ENCODE measurements at places on chromosomes 12 and 14.

DNA sequence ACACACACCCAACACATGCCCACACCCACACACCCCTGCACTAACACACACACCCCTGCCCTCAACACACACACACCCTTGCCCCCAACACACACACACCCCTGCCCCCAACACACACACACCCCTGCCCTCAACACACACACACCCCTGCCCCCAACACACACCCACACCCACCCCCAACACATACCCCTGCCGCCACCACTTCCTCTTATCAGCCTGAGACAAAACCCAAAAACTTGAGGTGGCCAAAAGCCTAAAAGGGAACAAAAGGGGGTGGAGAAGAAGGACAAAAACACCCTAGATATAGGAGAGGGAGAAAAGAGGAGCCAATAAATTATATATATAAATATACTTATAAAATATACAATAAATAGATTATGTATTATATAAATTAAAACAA lies 9.1 kb upstream of the DEGS2 start:
- H3K27ac ChIP-seq = no peak overlapping the region
- no peaks in the 10 kb centered on the region for H3K4me1 ChIP-seq
- peaks cover 3% of the 10 kb centered on the region for H3K27me3 ChIP-seq
- no peak for DNase-seq

DNA sequence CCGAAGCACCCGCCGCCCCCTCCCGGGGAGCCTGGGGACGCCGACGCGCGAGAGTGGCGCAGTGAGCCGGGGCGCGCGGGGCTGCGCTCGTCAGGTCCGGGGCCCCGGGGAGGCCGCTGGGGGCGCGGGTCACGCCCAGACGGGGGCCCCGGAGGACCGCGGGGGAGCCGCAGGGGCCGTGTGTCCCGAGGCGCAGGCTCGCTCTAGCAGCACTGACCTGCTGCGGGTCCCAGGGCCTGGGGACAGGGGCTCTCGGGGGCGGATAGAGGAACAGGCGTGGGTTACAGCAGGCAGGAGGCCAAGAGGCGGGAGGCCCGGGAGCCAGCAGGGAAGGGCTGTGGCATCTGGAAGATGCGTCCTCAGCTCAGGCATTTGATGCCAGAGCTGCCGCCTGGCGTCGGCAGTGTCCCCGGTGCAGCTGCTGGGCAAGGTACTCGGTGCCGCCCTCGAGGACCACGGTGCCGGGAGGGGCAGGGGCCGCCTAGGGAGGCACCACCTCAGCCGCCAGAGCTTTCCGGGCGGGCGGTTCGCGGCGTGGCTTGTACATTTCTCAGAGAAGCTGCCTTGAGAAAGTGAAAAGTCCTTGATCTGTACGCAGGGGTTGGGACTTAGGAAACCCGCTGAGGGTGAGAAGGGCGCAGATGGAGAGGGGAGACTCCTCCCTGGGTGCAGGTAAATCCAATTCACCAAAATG lies 1.2 kb downstream of the WNT5B start:
- H3K36me3 ChIP-seq = no peaks in the 10 kb centered on the region
- H3K4me1 ChIP-seq = peaks cover 2% of the 10 kb centered on the region
- peaks cover 32% of the 10 kb centered on the region for H3K27me3 ChIP-seq
- DNase-seq = peak; percentile 78

GRCh38 chr14:75430976-75431375 lies 3.2 kb downstream of the JDP2 start:
- H3K27ac ChIP-seq = no peak overlapping the region
- H3K27me3 ChIP-seq = peaks cover 2% of the 10 kb centered on the region
- peaks cover 35% of the 10 kb centered on the region for H3K36me3 ChIP-seq

GRCh38 chr12:2853626-2854025 lies 3.2 kb downstream of the TEX52 start:
- H3K4me3 ChIP-seq = no peak overlapping the region
- H3K27me3 ChIP-seq = no peaks in the 10 kb centered on the region
- peaks cover 4% of the 10 kb centered on the region for H3K36me3 ChIP-seq
- H3K4me1 ChIP-seq = no peaks in the 10 kb centered on the region

DNA sequence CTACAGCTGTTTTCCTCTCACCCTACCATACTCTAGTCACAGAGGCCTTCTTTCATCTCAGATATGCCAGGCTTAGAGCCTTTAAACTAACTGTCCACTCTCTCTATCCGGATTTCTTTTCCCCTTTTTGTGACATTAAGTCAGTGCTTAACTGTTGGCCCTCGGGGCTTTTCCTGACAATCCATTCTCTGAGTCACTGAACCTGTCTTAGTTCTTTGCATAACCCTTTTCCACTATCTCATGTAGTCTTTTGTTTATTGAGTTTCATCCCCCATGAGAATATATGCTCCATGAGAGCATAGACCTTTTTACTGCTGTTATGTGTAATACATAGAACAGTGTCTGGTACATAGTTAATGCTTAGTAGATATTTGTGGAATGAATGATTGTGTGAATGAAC lies 68.7 kb downstream of the PLEKHA5 start:
- peaks cover 3% of the 10 kb centered on the region for H3K36me3 ChIP-seq
- H3K27ac ChIP-seq = no peak overlapping the region
- no peaks in the 10 kb centered on the region for H3K27me3 ChIP-seq
- no peak for DNase-seq
- H3K4me3 ChIP-seq = no peak overlapping the region

- H3K4me3 ChIP-seq = no peak overlapping the region
- H3K27ac ChIP-seq = no peak overlapping the region
- peaks cover 16% of the 10 kb centered on the region for H3K36me3 ChIP-seq
- no peak for DNase-seq
These were observed 233.1 kb downstream of the FOXG1 start for GRCh38 chr14:28999656-29000055.

DNA sequence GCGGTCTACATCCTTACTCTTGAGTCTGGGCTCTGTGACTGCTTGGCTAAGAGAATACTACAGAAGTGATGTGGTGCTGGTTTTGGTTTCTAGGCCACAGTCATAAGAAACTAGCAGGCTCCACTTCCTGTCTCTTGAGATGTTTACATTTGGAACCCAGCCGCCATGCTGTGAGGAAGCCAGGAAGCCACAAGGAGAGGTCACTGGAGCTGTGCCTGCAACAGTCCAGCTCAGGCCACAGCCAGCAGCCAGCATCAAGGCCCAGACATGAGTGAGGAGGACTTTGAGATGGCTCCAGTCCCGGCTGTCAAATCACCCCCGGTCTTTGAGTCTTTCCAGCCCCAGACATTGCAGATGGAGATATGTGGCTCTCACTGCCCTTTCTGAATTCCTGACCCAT lies 12.9 kb upstream of the FAM181A start:
- no peak for DNase-seq
- no peaks in the 10 kb centered on the region for H3K4me1 ChIP-seq
- H3K36me3 ChIP-seq = no peaks in the 10 kb centered on the region
- H3K27me3 ChIP-seq = no peaks in the 10 kb centered on the region
- H3K27ac ChIP-seq = no peak overlapping the region

- no peaks in the 10 kb centered on the region for H3K4me1 ChIP-seq
- no peak for DNase-seq
- peaks cover 3% of the 10 kb centered on the region for H3K36me3 ChIP-seq
- H3K4me3 ChIP-seq = no peak overlapping the region
- H3K27ac ChIP-seq = no peak overlapping the region
- no peaks in the 10 kb centered on the region for H3K27me3 ChIP-seq
These were observed 363.4 kb upstream of the ATP2B1 start for GRCh38 chr12:90071996-90072395.

DNA sequence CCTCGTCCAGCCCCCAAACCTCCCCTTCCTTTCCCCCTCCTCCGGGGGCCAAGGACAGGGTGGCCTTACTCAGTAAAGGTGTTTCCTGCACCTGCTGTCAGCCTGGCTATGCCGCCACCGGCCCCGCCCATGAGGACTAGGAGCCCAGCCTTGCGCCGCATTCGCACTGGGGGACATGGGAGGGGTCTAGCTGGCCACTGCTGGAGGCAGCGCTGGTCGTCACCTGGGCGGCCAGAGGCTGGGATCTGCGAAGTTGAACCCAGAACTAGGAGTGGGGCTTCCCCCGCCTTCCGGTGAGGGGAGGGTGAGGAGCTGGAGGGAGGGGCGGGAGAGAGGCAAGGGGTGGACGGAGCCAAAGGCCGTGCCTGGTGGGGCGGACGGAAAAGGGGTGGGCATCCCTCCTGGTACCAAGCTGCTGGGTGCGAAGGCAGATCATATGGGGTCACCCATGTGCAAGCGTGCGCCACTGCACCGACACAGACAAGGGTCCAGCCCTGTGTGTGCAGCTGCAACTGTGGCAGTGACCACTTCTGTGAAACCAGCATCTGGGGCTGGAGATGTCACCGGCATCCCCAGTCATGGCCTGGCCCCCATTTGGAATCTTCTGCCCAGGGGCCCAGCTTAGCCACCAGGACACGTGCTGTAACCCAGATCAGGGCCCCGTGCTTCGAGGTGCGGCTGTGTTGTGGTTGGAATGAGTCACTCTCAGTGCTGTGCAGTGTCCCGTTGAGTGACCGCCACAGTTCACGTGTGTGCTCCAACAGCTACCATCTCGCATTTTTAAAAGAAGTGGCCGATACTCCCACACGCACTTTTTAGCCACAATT lies 8.5 kb downstream of the AMN start:
- no peak overlapping the region for H3K27ac ChIP-seq
- peak; percentile 81 for DNase-seq
- H3K27me3 ChIP-seq = peaks cover 12% of the 10 kb centered on the region
- no peaks in the 10 kb centered on the region for H3K4me1 ChIP-seq
- peak overlapping the region; percentile 14 for H3K4me3 ChIP-seq

DNA sequence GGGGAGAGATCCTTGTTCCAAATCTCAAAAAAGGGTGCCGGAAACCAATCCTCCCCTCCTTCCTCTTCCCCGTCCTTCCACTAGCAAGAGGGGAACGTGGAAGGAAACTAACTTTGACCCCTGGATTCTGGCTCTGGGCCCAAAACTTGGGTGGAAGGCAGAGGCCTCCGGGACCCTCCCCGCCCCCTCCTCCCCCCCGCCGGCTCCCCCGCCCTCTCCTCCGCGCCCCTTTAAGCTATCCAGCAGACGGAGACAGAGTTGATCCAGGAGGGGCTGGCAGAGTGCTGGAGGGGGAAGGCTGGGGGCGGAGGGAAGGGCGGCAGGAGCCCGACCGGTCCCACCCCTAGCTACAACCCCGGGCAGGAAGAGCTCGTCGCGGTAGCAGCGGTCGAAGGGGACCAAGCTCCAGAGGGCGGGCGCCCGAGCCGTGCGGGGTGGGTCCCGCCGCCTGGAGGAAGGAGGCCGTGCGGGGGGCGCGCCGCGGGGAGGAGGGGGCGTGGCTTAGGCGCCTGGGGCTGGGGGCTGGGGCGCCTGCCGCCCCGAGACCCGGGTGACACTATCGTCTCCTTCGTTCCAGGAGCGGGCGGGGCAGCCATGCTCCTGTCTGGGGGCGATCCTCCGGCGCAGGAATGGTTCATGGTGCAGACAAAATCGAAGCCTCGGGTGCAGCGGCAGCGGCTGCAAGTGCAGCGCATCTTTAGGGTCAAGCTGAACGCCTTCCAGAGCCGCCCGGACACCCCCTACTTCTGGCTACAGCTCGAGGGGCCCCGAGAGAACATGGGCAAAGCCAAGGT lies at the start of gene NYNRIN:
NYNRIN (plus strand) TSS at position 351 of the 794 bp plus-strand sequence; CDS start at position 595, 244 bp downstream.
- H3K36me3 ChIP-seq = no peaks in the 10 kb centered on the region
- no peaks in the 10 kb centered on the region for H3K4me1 ChIP-seq
- H3K27ac ChIP-seq = no peak within 1 kb of the TSS
- no peaks in the 10 kb centered on the region for H3K27me3 ChIP-seq

- no peak for DNase-seq
- no peak overlapping the region for H3K27ac ChIP-seq
- no peak overlapping the region for H3K4me3 ChIP-seq
- H3K36me3 ChIP-seq = no peaks in the 10 kb centered on the region
These were observed 46.7 kb upstream of the CORO1C start for GRCh38 chr12:108778053-108778452.

- H3K36me3 ChIP-seq = peaks cover 11% of the 10 kb centered on the region
- no peaks in the 10 kb centered on the region for H3K27me3 ChIP-seq
- H3K4me1 ChIP-seq = peaks cover 3% of the 10 kb centered on the region
- no peak overlapping the region for H3K4me3 ChIP-seq
- no peak for DNase-seq
These were observed 5.0 kb downstream of the HIF1A start for GRCh38 chr14:61700104-61700886.

DNA sequence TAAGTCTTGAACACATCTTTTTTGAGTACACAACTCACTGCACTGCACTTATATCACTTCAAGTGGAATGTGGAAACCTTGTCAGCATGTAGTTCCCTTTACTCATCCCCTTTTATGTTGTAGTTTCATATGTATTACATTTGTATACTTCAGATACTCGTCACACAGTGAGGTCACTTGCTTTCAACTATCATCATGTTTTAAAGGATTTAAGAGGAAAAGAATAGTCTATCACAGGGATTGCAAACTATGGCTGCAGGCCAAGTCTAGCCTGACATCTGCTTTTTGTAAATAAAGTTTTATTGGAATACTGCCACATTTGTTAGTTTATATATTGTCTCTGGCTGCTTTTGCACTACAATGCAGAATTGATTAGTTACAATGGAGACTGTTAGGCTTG lies 24.3 kb downstream of the CNOT2 start:
- no peaks in the 10 kb centered on the region for H3K27me3 ChIP-seq
- no peak overlapping the region for H3K27ac ChIP-seq
- no peak overlapping the region for H3K4me3 ChIP-seq
- H3K4me1 ChIP-seq = peaks cover 2% of the 10 kb centered on the region

GRCh38 chr14:68810173-68811153 lies 17.6 kb upstream of the ZFP36L1 start:
- H3K27me3 ChIP-seq = no peaks in the 10 kb centered on the region
- H3K36me3 ChIP-seq = no peaks in the 10 kb centered on the region
- no peak for DNase-seq
- no peak overlapping the region for H3K4me3 ChIP-seq
- H3K4me1 ChIP-seq = peaks cover 10% of the 10 kb centered on the region

DNA sequence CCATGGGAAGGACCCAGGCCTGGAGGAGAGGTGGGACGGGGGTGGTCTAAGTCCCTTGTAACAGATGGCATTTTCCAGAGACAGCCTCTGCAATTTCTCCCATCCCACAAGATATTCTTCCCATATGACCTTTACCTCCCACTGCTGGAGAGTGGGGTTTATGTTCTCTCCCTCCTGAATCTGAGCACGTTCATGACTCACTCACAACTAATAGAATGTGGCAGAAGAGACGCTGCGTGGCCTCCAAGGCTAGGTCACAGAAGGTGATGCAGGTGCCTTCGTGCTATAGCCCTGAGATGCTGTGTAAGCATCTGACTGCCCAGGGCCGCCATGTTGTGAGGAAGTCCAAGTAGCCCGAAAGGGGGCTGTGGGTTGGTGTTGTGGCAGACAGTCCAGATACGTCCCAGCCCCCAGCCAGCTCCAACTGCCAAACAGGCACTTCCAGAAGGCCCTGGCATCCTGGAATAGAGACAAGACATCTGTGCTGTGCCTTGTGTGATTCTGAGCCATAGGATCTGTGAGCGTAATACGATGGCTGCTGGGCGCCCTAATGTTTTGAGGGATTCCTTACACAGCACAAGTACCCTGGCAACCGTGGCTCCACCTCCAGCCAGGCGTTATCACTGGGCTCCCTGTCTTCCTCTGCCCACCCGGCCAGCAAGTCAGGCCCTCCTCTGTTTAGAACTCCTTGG lies 56.1 kb upstream of the NCOR2 start:
- no peak overlapping the region for H3K4me3 ChIP-seq
- H3K27ac ChIP-seq = no peak overlapping the region
- H3K27me3 ChIP-seq = no peaks in the 10 kb centered on the region
- no peaks in the 10 kb centered on the region for H3K4me1 ChIP-seq
- no peak for DNase-seq

- H3K4me1 ChIP-seq = no peaks in the 10 kb centered on the region
- no peaks in the 10 kb centered on the region for H3K27me3 ChIP-seq
- H3K36me3 ChIP-seq = no peaks in the 10 kb centered on the region
These were observed 501.0 kb downstream of the EGLN3 start for GRCh38 chr14:33449703-33450395.
